ENCODE measurements at places on chromosomes 7 and 10.

DNA sequence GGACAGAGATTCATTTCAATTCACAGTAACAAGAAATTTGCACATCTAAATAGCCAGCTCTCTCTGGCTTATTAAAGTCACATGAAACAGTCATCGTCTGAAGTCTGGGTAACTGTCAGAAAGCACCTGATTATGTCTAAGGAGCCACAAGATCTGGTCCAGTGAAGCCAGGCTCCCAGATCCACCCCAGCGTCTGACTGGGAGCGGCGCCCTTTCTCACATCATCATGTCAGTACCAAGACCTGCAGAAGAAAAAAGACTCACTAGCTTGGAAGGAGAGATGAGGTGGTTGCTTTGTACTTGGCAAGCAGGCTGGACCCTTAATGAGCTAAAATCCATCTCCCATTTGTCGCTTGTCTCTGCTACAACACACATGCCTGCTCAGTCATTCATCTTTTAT lies 58.4 kb downstream of the VOPP1 start:
- no peak for DNase-seq

DNA sequence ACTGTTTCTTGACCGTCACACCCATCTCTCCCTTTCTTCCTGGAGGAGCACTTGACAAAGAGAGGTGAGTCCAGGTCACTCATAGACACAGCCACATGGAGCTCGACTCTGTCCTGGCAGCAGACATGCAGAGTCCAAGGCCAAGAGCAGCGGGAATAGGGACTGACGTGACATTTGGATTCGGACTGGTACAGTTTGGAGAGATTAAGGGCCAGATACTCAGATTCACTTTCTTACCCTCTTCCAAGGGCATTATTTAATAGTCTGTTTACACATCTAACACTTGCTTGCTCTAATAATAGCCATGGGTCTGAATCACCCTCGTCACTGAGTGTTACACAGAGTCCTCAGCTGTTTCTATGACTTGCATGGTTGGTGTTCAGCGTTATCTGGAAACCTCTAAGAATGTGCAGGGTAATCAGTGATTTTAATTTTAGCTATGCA lies 39.2 kb upstream of the OTUD1 start:
- DNase-seq = no peak

DNA sequence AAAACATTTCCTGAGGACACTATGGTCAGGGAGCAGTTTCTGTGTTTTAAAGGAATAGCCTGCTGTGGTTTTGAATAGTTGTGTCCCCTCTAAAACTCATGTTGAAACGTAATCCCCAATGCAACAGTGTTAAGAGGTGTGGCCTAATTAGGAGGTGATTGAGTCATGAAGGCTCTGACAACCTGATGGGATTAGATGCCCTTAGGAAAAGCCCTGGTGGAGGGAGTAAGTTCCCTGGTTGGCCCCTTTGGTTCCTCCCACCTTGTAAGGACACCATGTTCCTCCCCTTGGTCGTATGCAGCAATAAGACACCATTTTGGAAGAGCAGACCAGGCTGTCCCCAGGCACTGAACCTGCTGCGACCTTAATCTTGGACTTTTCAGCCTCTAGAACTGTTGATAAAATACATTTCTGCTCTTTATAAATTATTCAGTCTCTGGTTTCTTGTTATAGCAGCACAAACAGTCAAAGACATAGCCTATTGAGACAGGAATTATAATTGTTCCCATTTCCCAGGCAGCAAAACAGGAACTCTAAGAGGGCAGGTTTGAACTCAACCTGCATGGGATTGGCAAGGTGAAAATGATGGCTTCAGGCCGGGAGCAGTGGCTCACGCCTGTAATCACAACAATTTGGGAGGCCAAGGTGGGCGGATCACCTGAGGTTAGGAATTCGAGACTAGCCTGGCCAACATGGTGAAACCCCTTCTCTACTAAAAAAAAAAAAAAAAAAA lies 20.5 kb upstream of the TNS3 start:
- no peak for DNase-seq

DNA sequence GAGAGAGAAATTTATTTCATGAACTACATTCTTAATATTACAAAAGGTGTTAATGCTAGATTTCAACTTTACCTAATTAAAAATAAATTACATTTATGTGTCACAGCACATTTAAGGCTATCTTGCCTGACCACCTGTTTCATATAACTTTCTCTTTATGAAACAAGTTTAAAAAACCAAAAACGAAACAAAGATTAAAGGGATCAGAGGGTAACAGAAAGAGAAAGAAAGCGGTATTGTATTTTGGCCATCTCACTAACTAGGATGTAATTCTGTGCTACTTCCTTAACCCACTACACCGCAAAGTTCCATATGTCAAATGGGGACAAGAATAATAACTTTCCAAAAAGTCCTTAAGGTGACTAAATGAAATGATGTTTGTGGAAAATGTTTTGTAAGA lies 6.3 kb upstream of the RHOBTB1 start:
- no peak for DNase-seq

DNA sequence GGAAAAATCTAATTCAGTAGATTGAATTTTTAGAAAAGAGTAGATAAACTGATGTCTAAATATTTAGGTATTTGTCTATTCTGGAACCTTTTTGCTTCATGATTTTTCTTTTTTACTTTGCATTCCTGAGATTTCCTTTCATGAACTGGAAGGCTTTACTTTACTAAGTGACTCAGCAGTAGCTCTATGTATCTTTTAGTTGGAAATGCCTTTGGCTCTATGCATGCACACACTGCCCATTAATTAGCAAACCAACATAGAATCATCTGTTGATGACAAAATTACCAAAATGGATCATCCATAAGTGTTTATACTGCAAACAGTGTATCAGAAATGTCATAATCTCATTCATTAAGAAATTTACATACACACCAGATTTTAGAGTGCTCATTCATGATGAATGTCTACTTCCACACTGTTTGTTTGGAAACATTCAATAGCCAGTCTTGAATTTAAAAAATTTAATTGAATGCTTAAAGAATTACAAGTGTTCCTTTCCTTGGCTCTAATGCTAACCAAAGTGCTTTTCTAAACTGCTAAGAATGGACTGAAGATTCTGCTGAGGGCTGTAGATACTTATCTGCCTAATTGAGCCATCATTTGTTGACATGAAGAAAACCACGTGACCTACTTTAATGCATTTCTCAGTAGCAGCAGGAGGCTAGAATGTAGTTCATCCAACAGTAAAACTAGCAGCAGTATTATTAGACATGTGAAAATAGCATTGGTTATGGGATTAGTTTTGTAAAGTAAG lies 282.0 kb downstream of the ADK start:
- no peak for DNase-seq

DNA sequence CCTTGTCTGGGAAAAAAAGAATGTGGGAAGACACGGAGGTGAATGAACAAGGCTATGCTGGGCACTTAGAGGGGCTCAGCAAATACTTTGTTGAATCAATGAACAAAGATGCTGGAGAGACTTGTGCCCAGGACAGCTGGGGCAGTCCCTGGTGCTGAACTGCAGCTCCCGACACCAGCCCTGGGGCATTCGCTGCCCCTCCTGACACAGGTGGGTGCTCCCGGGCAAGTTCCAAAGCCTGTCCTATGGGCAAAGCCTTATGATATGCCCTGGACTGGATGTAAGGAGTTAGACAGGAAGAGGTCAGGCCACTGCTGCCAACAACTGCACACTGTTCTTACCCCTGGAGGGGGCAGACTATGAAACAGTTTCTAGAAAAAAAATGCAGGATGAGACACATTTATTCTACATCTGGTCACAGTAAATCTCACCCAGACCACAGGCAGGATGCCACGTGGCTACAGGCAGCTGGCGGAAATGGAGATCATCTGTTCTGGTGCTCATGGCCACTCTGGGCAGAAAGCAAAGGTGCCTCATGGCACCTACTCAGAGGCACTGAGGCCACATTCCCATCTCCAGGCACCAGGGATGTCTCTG lies 21.9 kb upstream of the FRAT2 start:
- DNase-seq = no peak

GRCh38 chr7:113404245-113404644 lies 285.9 kb upstream of the SMIM30 start:
- DNase-seq = peak; percentile 89

DNA sequence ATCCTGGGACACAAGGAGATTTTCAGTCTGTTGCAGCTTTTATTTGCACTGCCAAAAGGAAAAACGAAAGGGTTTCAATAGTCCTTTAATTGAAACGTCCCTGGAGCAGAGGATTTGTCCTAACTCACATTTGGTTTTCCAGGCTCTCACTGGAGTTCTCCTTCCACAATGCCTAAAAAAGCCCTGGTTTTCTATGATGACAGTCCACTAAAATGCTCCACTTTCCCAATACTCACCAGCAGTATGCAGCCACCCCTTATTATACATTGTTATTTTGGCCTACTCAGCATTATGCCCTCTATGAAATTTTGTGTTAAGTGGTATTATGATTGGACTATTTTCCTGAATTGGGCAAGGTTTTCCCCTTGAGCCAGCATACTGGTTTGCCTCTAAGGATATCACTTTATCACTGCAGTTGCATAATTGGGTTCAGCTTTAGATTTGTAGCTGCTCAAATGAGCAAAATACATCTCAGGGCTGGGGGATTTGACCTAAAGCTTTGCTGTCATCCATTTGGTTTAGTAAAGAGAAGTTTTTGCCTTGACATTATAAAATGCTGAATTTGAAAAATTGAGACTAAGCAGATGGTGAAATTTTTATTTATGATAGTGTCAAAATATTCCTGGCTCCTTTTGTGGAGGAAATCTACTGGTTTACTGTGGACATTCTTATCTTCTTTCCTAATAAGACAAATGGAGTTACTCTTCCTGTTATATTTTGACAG lies 239.2 kb downstream of the RNLS start:
- no peak for DNase-seq

- no peak for DNase-seq
Measured at GRCh38 chr10:19347621-19348020, 299.0 kb downstream of the MALRD1 start.

GRCh38 chr7:134948246-134948645 lies 38.1 kb upstream of the AGBL3 start:
- DNase-seq = no peak

DNA sequence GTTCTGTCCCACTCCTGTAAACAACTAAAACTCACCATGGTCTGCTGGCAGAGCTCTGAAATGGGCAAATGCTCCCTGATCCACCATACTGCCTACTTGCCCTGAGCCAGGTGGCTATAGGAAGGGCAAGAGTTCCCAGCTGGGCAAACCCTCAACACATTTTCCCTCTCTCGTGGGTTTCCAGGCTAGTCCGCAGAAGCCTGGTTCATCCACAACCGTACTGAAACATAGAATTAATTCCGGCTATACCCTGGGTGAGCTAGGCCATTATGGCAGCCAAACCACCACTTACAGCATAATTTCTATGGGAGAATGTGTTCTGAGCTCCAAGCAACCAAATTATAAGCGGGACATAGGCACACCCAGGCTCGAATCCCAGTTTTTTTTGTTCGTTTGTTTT lies 20.1 kb upstream of the DDIT4 start:
- no peak for DNase-seq

DNA sequence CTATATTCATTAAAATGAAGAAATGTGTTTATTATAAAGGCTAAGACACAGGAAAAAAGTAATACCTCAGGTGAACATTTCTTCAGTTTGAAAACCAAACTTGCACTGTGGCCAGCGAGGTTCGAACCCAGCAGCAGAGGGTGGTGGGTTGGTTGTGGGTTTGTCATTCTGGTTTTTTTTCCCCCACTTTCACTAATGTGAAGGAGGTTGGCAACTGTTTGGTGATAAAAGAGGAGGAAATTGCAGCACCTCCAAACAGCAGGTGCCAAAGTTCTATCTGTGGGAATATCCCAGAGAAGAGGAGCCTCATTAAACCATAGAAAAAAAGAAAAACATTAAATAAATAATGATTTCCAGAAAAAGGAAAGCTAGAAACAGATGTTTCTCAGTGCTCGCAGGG lies 36.6 kb upstream of the YAE1 start:
- DNase-seq = no peak

- DNase-seq = no peak
Measured at GRCh38 chr7:23212395-23212794, 30.5 kb downstream of the NUP42 start.

- no peak for DNase-seq
Measured at GRCh38 chr7:19213746-19214145, 68.5 kb upstream of the FERD3L start.

DNA sequence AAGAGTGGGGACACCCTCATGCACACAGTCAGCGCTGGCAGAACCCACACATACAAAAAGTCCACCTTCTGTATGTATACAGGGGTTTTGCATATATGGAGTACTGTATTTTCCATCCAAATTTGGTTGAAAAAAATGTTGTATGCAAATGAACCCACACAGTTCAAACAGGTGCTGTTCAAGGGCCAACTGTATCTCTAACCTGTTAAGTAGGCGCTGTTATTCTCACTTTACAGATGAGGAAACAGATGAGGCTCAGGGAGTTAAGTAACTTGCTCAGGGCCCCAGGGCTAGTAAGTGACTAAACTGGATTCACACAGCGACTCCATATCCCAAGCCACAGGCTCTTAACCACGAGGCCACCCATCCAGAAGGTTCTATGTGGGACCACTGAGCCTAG lies 69.9 kb downstream of the C10orf105 start:
- peak; percentile 94 for DNase-seq

- DNase-seq = peak; percentile 18
Measured at GRCh38 chr10:89531359-89531758, 4.0 kb downstream of the SLC16A12 start.

DNA sequence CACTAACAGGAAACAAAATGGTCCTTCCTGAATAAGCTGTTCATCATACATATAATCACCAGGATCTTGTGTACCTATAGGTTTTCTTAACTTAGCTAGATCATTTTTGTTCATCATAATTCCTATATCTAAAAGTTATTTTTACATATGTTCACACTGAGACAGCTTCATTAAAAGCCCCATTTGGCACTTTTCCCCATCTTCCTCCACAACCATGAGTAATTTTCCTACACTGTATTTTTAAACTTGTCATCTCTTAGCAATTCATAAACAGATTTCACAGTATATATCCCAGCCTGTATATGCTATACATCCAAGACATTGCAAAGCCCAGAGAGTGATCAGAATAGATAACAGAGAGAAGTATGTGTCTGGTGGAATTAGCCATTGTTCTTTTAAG lies 28.3 kb downstream of the ZNF365 start:
- DNase-seq = no peak

DNA sequence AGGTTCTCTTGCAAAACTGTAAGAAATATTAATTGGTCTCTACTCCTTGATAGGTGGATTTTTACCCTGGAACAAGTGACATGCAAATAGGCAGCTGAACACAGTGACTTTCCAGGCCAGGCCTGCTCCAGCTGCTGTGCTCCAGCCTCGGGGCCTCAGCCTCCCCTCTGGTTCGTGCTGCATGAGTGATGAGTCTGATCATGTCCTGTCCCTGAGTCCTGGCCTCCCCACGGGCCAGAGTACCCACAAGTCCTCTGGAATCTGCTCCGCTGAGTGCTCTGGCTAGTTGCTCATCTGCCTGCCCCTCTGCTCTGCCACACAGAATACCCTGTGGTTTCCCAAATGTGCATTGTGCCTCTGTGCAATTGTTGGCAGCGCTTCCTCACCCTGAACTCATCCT lies 80.1 kb upstream of the PDZD8 start:
- no peak for DNase-seq

GRCh38 chr7:126223729-126224128 lies 1029.0 kb downstream of the GRM8 start:
- no peak for DNase-seq

- DNase-seq = no peak
Measured at GRCh38 chr10:128540781-128541761, 414.8 kb upstream of the MKI67 start.

Data from NCI-H526 treated with DMSO at 0.1 percent for 48 hours (cell line).